ENCODE measurements at places on chromosomes 7 and 10.
A peak's percentile ranks its signal among the peaks of the same experiment; 100 is the strongest.

- no peak for DNase-seq
These were observed 19.6 kb upstream of the HECW1 start for GRCh38 chr7:43092819-43093218.

- peak; percentile 88 for DNase-seq
These were observed 9.7 kb upstream of the PURB start for GRCh38 chr7:44894888-44895580.

DNA sequence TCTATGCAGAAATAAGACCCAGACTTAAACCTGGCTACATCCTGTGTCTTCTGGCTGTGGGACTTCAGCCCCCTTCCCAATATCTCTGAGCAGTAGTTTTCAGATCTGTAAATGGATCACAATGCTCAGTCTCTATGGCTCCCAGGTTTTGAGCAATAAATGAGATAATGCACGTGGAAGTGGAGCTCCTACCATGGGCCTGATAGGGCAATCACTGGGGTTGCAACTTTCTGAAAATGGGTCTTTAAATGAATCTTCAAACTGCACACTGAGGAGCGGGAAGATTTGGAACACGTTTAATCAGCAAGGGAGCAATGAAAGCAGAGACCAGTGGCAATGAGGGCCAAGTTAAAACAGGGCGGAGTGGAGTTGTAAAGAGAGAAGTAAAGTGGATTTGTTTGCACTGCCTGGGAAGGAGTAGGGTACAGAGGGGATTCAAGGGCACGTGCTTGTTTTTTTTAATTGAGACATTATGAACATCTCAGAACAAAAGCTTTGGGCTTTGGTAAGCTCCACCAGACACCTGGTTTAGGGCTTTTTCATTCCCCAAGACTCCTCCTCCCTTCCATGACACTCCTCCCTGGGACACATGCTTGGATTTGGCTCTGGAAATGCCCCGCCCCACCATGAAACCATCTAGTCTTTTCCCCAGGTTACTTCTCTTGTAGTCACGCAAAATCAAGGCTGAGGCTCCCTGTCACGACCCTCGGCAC, 42.7 kb downstream of the PAPSS2 start:
- no peak for DNase-seq

DNA sequence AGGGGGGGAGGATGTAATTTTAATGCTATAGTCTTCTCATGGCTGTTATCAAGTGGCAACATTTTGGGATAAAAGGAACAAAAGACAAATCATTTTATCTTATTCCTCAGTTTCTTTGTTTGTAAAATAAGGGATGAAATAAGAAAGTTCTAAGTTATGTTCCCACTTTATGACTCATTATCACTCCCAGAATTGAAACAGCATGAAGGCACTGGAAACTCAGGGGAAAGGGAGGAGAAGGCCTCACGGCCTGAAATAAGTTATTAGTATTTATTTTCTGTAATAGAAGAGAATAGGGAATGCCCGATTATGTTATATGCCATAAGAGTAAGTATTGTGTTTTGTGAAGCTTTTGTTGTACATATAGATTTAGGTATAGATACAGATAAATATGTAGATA, 85.0 kb upstream of the NAMPT start:
- no peak for DNase-seq

GRCh38 chr7:82156893-82157292, 286.7 kb downstream of the CACNA2D1 start:
- DNase-seq = no peak

DNA sequence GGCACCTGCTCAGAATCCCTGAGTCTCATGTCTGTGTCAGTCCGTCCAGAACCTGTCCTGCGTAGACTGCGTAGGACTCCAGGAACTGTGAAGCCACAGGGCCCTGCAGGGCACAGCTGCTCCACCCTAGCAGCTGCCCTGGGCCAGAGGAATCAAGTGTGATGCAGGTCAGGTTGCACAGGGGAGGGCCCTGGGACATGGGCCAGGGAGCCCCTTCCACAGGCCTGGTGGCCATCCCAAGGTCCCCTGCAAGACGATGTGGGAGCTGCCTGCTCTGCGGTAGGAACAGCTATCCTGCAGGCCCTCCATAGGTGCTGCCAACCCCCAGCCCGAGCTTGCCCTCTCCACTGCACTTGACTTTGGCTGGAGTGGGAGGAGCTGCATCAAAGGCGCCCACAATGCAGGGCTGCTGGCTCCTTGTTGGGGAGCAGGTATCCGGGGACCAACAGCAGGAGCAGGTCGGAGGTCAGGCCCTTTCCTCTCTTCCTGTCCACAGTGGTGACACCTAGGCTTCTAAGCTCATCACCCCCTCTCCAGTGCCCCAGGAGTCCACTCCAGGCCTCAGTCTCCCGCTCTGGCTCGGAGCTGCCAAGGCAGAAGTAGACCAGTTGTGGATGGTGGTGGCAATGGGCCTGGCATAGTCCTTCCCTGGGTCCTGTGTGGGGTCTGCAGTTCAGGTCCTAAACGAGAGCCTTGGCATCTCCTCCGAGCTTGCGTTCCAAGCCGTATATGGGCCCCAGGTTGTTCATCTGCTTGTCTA, 149.1 kb downstream of the MAPK8 start:
- DNase-seq = no peak

DNA sequence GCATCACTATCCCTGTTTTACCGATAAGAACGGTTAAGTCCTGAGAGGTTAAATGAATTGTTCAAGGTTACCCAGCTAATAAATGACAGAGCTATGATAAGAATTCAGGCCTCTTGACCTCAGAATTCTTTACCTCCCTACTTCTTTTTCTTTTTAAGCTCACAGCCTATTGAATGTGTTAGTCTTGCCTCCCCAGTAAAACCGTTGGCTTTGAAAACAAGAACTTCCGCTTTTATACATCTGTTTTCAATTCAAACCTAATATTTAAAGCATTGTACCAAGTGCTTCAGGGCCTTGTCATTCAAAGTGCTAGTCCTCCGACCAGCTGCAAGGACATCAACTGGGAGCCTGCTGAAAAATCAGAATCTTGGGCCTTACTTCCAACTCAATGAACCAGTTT, 15.6 kb downstream of the SEC31B start:
- DNase-seq = no peak

DNA sequence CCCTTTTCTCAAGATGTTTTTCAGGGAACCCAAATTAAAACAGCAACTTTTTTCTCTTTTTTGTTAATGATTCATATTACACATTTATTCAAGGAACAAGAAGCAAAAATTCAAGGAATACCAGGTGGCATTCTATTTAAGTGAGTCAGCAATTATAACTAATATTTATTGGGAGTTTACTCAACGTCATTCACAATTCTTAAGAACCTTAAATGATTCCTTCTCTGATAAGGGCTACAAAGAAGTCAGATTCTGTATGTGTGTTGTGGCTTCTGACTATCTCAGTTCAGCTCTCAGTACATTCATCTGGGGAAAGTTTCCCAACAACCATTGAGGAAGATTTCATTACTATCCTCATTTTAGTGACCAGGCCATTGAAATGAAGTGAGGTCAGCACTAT, 470.7 kb upstream of the AKR1E2 start:
- no peak for DNase-seq

- DNase-seq = no peak
These were observed 306.7 kb downstream of the CRPPA start for GRCh38 chr7:16114633-16115032.

DNA sequence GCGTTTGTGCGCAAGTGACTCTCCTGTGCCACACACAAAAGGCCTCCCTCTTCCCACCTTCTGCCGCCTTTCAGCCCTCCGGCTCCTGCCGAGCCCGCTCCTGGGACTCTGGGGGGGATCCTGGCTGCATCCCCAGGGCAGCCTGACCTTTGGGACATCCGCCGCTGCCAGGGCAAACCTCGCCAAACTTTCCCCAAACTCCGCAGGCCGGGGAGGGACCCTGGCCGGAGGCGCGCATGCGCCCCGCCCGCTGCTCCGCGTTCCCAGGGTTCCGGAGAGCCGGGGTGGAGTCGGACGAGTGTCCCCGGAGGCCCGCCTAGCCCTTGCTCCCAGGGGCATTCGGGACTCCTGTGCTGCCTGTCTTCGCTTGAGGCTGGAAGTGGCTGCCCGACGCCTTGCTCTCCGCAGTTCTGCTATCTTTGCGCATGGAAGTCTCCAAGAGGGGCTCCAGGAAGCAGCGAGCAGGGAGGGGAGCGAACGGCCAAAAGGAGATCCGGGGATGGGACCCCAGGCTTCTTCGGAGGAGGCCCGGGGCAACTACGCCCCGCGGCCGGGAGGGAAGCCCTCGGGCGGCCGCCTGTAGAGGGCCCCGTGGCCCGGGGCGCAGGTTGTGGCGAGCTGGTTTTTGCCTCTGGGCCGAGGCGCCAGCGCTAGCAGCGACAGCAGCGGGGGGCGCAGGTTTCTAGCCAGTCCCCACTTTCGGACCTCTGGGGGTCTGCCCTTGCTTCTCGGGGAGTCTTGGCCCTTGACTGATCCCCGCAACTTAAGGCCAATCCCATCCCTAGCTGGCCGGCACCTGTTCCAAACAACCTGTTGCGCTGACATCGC, 7.0 kb downstream of the PTF1A start:
- no peak for DNase-seq

DNA sequence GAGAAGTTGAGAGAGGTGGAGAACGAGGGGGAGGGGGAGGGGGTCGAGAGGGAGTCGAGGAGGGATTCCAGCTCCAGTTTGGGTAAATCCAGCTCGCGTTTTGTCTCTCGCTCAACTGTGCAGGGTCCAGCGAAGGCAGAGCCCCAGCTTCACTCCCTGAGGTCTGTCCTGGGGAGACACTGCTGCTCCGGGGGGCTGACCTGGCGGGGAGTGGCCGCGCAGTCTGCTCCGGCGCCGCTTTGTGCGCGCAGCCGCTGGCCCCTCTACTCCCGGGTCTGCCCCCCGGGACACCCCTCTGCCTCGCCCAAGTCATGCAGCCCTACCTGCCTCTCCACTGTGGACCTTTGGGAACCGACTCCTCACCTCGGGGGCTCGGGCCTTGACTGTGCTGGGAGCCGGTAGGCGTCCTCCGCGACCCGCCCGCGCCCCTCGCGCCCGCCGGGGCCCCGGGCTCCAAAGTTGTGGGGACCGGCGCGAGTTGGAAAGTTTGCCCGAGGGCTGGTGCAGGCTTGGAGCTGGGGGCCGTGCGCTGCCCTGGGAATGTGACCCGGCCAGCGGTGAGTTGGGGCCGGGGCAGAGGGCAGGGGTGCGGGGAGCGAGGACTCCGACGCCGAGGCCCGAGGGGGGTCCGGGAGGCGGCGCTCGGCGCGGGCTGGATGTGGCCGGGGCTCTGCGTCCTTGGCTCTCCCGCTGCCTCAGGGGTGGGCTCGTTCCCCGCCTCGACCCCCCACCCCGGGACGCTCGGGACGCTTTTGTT, at the start of gene TET1:
TSS of gene TET1 (plus strand) at position 152 of the 757 bp plus-strand sequence. CDS start 12,002 bp downstream, outside the sequence.
- DNase-seq = peak; percentile 46

DNA sequence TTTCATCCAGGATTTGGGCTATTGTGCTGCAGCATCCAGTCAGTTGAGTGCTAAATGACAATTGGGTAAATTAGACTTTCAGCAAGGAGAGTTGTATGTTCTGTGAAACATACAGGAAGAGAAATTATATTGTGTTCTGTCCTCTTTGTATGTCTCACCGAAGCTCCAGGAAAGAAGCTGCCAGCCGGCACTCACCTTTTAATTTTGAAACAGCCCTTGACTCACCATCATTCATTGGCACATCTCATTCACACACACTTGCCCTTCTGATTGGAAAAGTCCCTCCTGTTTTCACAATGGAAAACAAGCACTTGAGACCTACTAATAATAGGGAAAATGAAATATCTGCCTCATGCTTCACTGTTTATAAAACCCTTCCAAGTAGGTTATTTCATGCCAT, 495.6 kb downstream of the RPS24 start:
- no peak for DNase-seq

DNA sequence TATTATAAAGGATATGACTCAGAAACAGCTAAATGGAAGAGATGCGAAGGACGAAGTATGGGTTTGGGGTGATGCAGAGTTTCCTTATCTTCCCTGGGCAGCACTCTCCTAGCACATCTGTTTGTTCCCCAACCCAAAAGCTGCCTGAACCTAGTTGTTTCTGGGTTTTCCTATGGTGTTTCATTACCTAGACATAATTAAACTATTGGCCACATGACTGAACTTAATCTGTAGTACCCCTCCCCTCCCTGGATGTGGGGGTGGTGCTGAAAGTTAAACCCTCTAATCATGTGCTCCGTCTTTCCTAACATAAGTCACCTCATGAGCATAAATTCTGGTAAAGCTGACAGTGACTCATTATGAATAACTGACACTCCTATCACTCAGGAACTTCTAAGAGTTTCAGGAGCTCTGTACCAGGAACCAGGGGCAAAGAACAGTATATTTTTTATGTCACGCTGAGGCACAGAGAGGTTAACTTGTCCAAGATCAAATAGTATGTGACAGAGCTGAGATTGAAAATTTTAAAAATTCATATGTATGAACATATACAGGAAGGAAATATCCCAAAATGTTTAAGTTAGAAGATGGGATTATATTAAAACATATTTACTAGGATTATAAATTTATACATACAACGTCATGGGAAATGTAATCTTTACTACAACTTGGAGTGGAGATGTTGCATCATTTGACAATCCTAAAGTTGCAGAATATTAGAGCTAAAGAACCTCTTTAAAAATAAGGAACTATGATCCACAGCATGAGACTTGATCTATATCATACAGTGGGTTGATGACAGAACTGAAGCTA, 4.8 kb downstream of the STRIP2 start:
- DNase-seq = no peak

- DNase-seq = peak; percentile 80
These were observed 49.1 kb upstream of the CDC14C start for GRCh38 chr7:48875045-48875916.

DNA sequence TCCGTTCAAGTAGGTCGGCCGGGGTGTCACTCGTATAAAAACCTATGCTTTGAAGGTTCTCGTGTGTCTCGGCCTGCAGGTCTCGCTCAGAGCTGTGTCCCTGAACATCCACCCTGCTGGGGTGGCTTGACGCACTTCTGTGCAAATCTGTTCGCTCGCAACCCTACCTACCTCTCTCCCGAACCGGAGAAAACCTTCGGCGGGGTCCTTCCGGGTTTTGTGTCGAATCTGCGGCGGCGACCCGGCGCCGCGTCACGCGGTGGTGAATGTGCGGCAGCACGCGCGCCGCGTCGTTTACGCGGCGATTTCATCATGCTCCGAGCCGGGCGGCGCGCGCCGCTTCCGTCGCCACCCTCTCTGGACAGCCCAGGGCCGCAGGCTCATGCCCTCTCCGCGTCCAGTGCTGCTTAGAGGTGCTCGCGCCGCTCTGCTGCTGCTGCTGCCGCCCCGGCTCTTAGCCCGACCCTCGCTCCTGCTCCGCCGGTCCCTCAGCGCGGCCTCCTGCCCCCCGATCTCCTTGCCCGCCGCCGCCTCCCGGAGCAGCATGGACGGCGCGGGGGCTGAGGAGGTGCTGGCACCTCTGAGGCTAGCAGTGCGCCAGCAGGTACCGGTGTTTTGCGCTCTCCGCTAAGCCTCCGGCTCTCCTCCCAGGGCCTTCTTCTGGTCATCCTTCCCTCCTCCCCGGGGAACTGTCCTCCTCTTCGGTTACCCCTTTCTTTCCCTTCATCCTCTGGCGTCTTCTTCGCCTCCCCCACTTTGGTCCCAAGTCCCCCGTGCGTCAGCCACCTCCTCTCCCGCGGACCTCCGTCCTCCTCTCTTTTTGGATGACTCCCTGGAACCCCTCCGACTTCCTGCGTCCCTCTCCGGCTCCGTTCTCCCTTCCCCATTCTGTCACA, at the start of gene GARS1:
TSS of gene GARS1 (plus strand) at position 339 of the 896 bp plus-strand sequence. CDS start at position 383, 44 bp downstream.
- peak; percentile 85 for DNase-seq

All from G401 (cell line).